ENCODE measurements at places on chromosomes 4 and X. TPM values are rescaled to one million over a fixed set of nuclear protein-coding genes. Genes with fewer than 3 reads are reported as not detected.

The NSG1 gene
- 0.59 TPM for total RNA-seq

The CYLC1 gene
- total RNA-seq: not detected

The HS6ST2 gene
- total RNA-seq: not detected

The GPR50 gene
- total RNA-seq: not detected

The SSX4 gene
- not detected for total RNA-seq

The GPR34 gene
- not detected for total RNA-seq

The PHF8 gene
- total RNA-seq: 38.8 TPM

The GABRA4 gene
- total RNA-seq: not detected

The MGAT4D gene
- total RNA-seq: not detected

The SLITRK4 gene
- not detected for total RNA-seq

The GLRA3 gene
- not detected for total RNA-seq

The SSX3 gene
- not detected for total RNA-seq

The RENBP gene
- total RNA-seq: 10.6 TPM

Measured in T-helper 2 cell treated with Interferon-gamma antibody and Interleukin-4, amounts not matched to agents 100 ng/mL and 5 ng/mL, for 36 hours (primary cell).